ENCODE measurements at places on chromosomes 5 and 9. TPM values are rescaled to one million over a fixed set of nuclear protein-coding genes. Genes with fewer than 3 reads are reported as not detected.

OGN gene
- total RNA-seq: not detected

GRCh38 chr5:139825690-139826089, 30.1 kb downstream of the PSD2 start:
- no peak for DNase-seq

DNA sequence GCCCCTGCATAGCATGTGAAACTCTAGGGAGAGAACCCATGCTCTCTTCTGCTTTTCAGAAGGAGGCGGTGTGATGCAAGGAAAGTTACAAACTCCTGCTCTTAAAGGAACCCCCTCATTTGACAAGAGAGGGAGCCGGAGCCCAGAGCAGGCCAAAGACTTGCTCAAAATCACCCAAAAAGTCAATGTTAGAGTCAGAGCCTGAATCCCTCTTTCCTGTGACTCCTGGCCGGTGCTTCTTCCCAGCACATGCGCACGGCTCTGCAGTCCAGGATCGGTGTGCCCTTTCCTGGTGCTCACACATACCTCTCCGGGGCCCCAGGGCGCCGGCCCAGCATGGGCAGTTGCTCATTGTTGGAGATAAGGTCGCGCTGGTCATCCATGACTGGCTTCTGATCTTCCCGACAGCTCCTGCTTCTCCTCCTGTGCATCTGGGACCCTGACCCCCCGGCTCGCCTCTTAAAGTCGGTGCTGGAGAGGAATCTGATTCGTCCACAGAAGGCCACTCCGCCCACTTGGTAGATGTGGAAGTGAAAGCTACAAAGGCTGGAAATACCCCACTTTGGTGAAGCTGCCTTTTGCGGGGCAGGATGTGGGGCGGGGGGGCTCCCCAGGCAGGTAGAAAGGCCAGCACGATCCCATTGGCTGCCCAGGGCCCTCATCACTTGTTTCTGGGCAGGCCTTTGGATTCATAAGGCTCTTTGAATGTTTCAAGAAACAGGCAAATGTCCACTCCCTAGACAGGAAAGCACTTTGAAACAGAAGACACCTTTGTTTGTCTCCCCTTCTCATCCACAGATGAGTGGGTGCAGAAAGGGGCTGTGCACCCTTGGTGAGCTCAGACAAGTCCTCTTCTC, at the start of gene CD74:
TSS of gene CD74 (minus strand) at position 592 of the 857 bp plus-strand sequence. CDS start at position 431, 161 bp downstream.
- DNase-seq: no peak

TMEM174 gene
- total RNA-seq: not detected

- DNase-seq: no peak
Observed at GRCh38 chr5:152262667-152263066, 142.4 kb downstream of the NMUR2 start.

- no peak for DNase-seq
Observed at GRCh38 chr5:76404223-76405211, 1.4 kb downstream of the IQGAP2 start.

DNA sequence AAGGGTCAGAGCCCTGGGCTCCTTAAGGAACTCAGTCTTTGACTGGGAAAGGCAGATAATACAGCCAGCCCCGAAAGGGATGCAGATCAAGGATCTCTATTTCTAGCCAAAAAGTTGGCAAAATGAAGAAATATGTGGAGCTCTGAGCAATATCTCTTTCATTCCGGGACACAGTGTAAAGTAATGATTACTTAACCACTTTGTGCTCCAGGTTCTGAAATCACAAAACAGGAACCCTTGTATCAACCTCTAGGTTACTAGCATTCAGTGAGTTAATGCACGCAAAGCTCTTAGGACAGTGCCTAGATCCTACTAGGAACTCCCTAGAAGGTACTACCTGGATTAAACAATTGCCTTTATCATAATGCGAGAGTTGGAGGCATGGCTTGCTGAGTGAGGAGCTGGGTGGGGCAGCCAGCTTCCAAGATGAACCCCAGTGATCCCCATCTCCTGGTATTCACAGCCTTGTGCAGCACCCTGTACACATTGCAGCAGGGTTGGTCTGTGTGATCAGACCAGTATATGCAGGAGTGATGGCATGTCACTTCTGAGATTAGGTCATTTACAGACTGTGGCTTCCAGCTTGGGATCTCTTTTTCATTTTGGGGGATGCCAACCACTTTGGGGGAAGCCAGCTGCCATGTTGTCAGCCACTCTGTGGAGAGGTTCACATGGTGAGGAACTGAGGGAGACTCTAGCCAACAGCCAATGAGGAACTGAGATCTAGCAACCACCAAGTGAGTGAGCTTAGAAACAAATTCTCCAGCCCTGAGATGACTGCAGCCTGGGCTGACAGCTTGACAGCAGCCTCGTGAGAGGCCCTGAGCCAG, 103.1 kb upstream of the SLC44A1 start:
- DNase-seq: no peak

- DNase-seq: no peak
Observed at GRCh38 chr5:10528056-10528816, 35.6 kb upstream of the ANKRD33B start.

MLANA gene
- total RNA-seq: 12.1 TPM

DNA sequence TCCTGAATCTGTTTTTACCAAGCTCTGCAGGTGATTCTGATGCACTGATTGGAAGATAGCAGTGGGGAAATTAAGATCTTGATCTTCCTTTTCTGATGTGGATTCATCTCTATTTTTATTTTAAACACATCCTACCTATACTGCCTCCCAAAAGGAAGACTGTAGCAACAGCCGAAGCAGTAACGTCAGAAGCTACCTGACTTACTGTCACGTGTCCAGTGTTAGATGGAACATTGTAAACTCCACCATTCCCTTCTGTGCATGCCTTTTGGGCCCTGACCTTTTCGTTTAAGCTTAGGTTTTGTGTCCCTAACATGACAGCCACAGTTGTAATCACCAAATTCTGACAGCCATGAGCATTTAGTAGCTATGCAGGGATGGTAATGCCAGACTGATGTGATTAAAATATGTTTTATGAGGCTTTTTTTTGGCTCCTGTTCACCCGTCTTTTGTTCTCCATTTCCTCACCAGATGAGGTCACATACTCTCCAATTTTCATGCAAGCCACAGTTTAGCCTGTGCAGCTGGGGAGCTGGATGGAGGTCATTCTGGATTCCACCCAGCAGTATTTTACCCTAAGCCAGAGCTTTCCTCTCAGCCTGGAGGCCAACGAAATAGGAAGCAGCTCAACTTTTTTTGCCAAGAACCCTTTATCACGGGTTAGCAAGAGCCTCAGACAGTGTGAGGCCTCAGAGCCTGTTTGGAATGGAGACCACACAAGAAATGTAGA, 15.6 kb upstream of the FOXD1 start:
- no peak for DNase-seq

Data from type B pancreatic cell (in vitro differentiated cells).